ENCODE measurements at places on chromosomes 4 and X. TPM values are rescaled to one million over a fixed set of nuclear protein-coding genes. Genes with fewer than 3 reads are reported as not detected.

The SLC16A2 gene
- total RNA-seq: 0.16 TPM

The CT55 gene
- total RNA-seq: not detected

The KLB gene
- 0.05 TPM for total RNA-seq

The NR0B1 gene
- total RNA-seq: not detected

The TEX11 gene
- total RNA-seq: not detected

- DNase-seq: no peak
Measured at GRCh38 chr4:15006416-15007024, 4.2 kb downstream of the CPEB2 start.

DNA sequence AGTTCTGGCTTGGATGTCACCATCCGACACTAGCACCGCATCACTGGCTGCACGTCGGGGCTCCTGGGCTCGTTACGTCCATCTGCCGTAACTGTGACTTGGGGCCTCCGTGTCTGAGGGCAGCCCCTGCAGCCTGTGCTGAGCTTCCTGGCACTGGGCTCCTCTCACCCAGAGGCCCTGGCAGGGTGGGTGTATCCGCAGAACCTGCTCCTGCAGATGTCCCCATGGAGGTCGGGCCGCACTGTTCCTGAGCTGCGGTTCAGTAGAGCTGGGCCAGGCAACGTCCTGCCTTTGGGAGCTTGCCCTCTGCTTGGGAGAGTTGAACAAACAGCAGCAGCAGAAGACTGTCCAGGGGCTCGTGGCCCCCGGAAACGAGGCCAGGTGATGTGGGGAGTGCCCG, 71.4 kb downstream of the RGS12 start:
- DNase-seq: no peak
